Activated T-helper 17 cell treated with anti-CD3 and anti-CD28 coated beads, Interleukin-2, amount 50 U/mL, for 72 hours (primary cell): ENCODE measurements at places on chromosomes 1 and 21. TPM values are rescaled to one million over a fixed set of nuclear protein-coding genes. Genes with fewer than 3 reads are reported as not detected.

DNA sequence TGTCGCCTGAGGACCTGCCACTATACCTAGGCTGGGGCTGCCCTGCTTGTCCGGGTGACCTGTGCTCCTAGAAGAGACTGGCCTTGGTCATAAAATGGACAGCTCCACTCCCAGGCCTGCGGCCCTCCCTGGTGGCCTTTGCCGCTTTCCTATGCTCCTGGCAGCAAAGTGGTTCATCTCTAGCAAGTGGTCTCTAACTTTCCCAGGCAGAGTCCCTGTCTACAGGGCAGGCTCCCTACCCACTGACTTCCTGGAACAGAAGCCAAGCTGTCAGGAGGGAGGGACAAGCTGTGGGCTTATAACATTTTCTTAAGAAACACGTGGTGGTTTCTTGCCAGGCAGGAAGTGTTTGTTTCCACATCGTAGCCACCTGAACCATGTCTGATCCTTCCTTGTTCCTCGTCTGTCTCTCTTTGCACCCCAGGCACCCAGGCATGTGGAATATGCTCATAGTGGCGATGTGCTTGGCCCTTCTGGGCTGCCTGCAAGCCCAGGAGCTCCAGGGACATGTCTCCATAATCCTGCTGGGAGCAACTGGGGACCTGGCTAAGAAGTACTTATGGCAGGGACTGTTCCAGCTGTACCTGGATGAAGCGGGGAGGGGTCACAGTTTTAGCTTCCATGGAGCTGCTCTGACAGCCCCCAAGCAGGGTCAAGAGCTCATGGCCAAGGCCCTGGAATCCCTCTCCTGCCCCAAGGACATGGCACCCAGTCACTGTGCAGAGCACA is 10.1 kb downstream of the H6PD start:
- no peak for ATAC-seq

DNA sequence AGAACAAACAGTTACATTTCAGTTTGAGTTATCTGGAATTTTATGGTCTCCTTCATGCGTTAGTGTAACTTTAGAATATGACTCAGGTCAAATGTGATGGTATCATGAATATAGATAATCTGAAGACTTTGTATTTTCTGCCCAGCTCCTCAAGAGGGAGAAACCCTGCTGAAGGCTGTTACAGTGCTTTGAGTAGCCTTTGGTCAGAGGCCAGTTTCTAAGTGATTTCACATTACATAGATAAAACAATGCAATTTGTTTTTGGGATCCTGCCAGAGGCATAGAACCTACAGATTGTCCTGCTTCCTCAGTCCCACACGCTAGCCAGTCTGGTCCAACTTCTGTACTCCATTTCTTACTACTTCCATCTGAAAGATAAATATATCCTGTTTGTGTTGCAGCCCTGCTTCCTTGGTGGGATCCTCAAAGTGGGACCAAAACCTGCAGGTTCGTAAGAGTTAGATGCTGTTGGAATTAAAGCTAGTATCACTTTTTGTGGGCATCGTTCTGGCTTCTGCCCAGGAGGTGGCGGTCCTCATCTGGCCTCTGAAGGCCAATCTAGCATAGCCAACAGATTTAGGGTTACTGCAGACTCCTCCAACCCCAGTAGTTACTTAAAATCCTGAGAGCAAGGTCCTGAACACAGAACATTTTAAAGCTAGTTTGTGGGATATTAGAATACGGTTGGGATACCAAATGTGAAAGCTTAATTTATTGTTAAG is 645.8 kb upstream of the USP24 start:
- ATAC-seq = no peak

Gene OR2L8
- total RNA-seq = not detected

Gene MTARC1
- 0.11 TPM for total RNA-seq

Gene CD48
- total RNA-seq = 151 TPM
